ENCODE measurements at places on chromosomes 11 and 22. TPM values are rescaled to one million over a fixed set of nuclear protein-coding genes. Genes with fewer than 3 reads are reported as not detected.

DNA sequence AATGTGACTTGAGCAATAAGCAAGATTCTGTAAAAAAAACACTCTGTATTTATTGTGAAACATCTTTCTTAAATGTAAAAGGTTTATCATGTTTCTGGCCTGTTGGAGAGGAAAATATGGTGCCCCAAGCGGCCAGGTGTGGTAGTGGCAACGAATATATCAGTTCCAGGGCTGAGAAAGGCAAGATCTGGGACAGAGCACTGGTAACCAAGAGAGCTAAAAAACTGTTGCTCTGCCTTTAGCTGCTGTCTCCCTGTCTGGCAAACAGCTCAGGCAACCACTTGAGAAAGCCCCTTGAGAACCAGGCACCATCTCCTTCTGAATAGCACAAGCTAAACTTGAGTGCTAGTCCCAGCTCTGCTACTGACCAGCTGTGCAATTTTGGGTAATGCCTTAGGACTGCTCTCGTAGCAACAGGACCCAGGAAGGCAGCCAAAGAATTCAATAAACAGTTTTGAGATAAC lies 129.9 kb downstream of the KCNC1 start:
- DNase-seq, result peak; percentile 22

DNA sequence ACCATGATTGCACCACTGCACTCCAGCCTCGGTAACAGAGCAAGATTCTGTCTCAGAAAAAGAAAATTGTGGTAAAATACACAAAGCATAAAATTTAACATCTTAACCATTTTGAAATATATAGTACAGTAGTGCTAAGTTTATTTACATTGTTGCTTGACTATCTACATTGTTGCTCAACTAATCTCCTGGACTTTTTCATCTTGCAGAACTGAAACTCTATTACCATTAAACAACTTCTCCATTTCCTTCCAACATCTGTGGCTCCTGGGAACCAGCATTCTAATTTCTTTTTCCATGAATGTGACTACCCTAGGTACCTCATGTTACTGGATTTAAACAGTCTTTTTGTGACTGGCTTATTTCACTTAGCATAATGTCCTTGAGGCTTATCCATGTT lies 13.5 kb upstream of the VWA5A start:
- no peak for DNase-seq

GRCh38 chr11:126403022-126403581 lies 47.6 kb downstream of the ST3GAL4 start:
- no peak for DNase-seq

Gene TTC36
- total RNA-seq, result 8.2 TPM

DNA sequence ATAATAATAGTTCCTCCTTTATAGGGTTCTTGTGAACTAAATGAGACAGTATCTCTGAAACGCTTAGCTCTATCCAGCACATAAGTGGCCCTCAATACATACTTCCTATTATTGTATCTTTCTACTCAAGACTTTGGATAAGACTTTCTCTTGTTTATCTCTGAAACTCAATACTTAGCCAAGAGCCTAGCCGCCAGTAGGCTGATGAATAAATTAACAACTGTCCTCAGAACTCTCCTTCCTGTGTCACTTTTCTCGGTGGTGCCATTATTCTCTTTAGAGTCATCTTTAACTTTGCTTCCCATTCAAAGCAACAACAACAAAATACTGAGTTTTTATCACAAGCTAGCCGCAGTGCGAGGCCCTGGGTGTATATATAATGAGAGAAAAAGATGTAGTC lies 86.9 kb downstream of the FAM83F start:
- DNase-seq, result no peak

DNA sequence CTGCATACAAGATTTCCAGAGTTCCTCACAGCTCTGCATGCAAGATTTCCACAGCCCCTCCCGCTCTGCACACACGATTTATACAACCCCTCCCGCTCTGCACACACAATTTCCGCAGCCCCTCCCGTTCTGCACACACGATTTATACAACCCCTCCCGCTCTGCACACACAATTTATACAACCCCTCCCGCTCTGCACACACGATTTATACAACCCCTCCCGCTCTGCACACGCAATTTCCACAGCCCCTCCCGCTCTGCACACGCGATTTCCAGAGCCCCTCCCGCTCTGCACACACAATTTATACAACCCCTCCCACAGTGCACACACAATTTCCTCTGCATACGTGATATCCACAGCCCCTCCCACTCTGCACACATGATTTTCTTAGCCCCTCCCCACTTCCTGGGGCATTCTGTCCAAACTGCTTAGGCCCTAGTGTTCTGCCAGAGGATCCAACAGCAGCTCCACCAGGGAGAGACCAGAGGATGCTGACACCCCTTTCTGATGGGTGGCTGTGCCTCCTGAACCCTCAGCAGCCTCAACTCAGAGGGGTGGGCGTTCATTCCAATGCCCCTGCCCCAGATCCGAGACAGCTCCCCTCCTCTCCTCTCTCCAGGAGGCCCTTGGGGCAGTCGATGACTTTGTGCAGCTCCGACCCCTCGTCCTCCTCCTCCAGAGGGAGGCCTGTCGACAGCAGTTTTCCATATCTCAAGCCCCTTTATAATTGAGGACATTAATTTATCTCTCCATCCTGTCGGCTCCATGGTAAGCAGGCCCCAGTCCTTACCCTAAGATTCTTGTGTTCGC lies 671.7 kb downstream of the BRD1 start:
- DNase-seq, result no peak

DNA sequence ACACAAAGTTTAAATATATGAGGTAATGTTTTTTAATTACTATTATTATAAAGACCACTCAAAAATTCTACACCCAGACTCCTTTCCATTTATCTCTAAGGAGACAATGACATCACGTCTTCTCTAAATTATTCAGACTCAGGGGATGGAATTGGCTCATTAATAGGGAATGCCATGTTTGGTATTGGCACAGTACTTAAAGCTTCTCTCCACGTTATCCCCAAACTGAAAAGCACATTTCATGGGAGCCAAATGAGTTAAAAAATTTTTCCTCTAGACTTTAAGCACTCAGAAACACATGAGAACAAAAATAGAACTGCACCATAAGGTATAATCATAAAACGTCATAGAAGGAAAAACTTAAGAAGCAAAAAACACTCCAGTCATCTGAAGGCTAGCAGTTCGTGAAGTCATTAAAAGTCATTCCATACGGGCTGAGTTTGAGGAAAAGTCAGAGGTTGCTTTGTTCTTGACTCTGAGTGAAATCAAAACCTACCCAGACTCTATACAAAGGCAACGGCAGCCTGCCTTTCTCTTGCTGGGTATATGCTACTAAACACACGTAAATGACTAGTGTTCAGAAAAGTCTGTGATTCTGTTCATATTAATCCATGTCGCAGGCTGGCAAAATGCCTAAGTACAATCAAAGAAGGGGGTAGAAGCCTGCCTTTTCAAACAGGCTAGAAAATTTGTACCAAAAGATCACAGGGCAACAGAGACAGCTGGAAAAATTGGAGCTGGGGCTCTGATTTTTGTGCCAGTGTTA lies 8.7 kb upstream of the MPPED2 start:
- no peak for DNase-seq

Gene SYT12
- total RNA-seq, result 0.21 TPM

Gene MEI1
- 17.8 TPM for total RNA-seq

GRCh38 chr11:115421352-115421991 lies 82.7 kb downstream of the CADM1 start:
- DNase-seq, result peak; percentile 62

- no peak for DNase-seq
These were observed 88.8 kb downstream of the PDHX start for GRCh38 chr11:35005141-35005780.

Gene DDX10
- 19.2 TPM for total RNA-seq

- no peak for DNase-seq
These were observed 158.4 kb downstream of the CADM1 start for GRCh38 chr11:115345840-115346239.

Gene LINC01488
- total RNA-seq, result 1.6 TPM

Gene NAT10
- total RNA-seq, result 23.6 TPM

DNA sequence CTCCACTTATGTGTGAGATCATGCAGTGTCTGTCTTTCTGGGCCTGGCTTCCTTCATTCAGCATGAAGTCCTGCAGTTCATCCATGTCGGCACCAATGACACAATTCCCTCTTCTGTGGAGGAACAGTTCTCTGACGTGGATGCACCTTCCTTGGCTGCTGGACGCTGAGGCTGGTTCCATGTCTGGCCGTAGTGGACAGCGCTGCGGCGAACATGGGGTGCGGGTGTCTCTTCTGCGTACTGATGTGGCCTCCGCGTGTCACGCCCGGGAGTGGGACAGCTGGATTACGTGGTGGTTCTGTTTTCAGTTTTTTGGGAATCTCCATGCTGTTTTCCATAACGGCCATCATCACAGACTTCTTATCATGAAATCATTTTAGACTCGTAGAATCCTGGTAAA lies 16.9 kb upstream of the MUC2 start:
- no peak for DNase-seq

DNA sequence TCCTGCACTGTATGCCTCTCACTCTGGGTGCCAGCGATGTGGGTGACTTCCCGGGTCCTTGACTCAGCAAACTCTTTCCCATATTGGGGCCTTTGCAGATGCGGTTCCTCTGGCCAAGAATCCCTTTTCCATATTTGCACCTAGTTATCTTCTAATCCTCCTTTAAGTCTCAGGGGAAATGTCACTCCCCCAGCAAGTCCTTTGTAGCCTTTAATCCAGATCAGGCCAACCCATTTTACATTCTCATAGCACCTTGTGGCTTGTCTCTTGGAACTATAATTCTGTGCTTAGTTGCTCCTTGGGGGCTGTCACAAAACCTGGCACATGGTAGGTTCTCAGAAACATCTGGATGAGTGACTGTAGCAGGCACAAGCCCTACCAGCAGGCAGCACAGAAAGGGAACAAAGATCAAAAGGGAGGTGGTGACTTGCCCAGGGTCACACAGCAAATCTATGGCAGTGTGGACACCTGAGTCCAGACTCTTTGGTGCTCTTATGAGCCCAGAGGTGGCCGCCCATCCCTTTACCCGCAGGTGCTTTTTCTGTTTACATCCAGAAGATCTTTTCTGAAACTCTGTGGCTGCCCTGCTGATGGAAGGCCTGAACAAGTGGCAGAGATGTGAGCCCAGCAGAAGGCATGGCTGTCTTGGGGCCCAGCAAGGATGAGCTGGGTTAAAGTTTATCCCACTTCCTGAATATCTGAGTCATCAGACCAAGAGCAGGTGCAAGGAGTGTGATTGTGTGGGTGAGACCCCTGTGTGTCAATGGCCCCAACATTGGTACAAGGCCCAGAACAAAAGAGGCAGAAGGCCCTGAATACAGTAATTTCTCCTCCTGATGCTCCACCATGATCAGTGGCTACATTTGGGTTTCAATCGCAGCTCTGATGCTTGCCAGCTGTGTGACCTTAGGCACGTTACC lies 78.6 kb upstream of the GRK3 start:
- DNase-seq, result no peak

Gene GSTT2B
- total RNA-seq, result 25.9 TPM

DNA sequence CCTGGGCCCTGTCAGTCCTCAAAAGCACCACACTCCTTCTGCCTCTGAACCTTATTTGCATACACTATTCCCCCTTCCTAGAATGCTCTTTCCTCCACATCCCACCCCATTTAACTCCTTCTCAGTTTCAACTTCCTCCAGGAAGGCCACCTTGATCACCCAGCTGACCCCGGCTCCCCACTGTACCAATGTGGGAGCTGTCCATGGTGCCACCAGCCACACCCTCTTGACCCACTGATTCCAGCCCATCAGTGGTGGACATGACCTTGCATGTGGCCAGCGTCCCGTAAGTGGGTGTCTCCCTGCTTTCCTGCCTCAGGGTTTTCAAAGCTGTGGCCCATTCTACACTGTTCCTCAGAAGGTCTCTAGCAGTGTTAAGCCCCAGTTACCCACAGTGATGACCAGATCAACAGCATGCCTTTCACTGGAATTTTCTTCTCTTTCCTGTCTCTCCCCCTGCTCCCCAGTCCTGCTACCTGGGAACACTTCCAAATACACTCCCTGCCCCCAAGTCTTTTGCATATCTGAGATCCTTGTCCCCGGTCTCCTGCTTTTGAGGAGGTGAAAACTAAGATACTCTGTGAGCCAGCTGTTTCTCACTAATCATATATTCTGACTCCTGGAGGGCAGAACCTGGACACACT lies 346.6 kb downstream of the MN1 start:
- no peak for DNase-seq
